CD4-positive, alpha-beta T cell treated with Interleukin-2 at 100 ng/mL for 4 hours (primary cell): ENCODE measurements at places on chromosomes 6 and 20.

- DNase-seq: no peak
These were observed 154.9 kb downstream of the DLL1 start for GRCh38 chr6:170135821-170136471.

DNA sequence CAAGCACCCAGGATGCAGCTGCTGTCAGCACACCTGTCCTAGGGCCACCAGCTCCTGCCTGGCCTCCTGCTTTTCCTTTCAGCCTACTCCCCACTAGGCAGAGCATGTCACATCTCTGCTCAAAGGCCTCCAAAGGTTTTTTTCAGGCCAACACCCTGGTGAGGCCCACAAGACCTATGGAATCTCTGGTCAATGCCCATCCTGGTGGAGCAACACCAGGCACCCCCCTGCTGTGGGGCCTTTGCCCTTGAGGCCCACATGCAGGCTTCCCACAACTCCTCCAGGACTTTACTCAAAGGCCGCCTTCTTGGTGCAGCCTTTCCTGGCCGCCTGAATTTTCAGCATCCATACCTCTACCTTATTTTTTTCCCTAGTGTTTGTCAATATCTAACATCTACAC, 76.9 kb downstream of the SLC23A2 start:
- DNase-seq: no peak

- no peak for DNase-seq
These were observed 154.0 kb downstream of the PDSS2 start for GRCh38 chr6:107305391-107305790.

DNA sequence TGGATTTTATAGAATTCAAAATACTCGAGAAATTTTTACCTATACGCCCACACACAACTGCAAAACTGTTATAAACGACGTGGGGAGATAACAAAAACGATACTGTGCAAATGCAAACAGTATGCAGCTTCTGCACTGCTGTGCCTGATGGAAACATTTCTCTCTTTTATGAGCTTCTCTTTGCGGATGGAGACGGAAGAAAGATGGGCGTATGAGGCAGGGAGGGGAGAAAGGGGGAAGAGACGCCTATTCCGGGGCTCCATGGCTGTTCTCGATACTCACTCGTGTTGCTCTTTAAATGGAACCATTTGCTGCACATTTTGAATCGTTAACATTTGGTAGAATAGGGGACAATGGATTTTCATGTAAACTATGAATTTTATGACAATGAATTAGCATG, 69.1 kb upstream of the EXOC2 start:
- DNase-seq: no peak

DNA sequence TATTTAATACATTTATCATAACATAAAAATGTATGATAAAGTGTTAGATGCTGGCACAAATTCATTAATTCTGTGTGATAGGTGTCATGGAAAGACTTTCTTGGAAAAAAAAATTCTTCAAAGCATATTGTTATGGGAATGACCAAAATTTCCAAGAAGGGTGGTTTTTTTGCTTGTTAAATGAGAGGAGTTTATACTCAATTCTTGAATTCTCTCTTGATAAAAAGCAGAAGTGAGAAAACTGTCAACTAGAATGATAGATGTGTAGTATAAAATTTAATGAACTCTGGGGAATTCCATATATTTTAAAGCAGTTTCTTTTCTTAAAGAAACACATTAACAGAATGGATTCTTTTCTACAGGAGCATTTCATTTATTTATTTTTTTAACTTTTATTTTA, 62.0 kb upstream of the SNAP91 start:
- no peak for DNase-seq

DNA sequence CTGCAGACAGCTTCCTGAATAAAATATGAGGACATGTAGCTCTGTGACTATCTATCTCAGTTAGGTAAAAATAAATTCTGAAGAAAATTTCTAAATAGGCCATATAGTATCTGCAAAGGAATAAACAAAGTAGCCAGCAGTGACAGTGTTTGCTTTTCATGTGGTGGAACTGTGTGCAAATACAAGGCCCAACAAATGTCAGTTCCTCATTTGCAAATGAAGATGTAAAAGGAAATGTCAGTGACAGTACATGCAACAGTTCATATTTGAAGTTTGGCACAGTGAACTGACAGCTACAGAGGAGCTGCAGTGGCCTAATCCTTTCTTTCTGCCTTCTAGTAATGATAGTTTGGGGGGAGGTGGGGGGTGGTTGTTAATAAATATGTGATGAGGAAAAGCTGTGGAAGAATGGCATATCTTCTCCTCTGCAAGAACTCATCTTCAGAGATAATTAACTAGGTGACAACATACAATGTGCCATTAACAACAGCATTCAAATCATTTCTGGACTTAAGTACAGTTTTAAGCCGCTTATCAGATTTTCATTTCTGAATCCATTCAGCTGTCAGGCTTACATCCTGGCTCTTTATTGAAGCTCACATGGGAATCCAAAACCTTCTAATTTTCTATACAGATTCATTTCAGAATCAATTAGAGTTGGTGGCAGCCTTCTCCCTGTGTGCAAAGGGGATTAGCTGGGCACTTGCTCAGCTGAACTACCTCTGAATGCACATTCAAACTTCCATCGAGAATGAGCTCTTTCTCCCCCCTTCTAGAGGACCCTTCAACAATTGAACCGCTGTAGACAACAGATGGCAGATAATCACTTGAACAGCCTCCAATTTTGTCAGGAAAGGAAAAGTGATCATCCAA, 1059.0 kb upstream of the EPHA7 start:
- no peak for DNase-seq
